ENCODE measurements at places on chromosomes 5 and 9.

DNA sequence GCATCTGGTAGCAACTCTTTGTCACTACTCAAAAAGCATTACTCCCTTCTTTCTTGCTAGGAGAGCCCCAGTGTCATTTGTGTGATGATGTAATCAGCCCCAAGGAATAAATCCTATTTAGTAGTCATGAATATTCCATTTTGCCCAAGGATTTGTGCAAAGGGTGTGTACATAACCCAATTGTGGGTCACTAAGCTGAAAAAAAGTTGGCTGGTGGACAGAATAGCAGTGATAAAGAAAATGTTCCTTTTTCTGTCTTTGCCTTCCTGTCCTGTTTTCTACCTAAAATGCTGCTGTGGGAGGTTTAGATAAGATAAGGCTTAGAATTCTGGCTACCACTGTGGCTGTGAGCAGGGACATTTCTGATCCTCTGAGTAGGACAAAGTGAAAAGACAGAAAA, 223.1 kb upstream of the ITGA1 start:
- DNase-seq, result no peak

DNA sequence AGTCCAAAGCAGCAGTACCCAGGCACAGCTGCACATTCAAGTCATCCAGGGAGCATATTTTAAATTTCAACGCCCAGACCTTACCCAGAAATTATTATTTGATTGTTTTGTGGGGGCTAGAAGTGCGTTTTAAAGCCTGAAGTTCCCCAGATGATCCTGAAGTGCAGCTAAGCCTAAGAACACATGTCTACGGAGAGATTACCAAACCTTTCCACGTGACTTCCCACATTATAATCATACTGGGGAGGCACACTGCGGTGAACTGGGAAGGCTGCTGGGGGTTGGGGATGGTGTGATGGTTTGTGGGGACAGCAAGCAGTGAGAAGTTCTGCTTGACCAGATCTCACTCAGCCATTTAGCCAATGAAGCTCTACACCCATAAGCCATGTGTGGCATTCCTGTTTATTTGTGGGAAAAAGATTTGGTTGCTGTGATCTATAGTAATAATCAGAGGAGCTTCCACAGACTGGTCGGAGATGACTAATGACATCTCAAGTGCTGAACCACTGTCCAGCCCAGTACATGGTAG, 93.4 kb upstream of the CDH6 start:
- no peak for DNase-seq

- DNase-seq, result no peak
Observed at GRCh38 chr5:56306433-56307150, 73.5 kb upstream of the ANKRD55 start.

- no peak for DNase-seq
Observed at GRCh38 chr9:130570208-130570607, 9.2 kb upstream of the FUBP3 start.

DNA sequence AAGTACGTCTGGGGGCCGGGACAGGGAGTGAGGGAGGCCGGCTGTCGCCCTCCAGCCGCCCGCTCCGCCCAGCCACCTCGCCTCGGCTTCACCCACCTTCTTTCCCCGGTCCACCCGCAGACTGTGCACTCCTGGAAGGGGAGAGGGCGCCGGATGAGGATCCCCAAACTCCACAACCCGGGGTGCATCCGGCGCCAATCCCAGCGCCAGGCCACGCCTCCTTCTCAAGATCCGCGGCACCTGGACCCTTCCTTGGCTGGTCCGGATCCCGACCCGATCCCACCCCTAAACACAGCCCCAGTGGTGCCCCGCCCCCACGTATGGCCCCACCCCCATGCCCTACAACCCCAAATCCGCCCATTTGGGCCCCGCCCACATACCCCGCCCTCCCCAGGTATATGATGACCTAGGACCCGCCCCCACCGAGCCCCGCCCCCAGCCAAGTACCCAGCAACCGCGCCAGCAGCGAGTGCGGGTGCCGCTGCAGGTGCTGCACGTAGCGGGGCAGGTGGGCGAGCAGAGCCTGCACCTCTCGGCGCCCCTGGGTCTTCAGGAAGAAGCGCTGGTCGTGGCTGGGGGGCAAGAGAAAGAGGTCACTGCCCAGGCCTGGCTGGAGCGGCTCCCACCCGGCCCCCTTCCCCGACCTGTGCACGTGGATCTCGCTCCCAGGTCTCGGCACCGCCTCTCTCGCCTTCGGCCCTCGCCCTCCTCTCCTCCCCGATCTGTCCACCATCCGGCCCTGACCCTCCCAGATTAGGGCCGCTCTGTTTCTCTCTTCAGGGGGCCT, 3.2 kb downstream of the PIP5KL1 start:
- peak; percentile 9 for DNase-seq

GRCh38 chr5:159814805-159815585, 101.3 kb upstream of the ADRA1B start:
- no peak for DNase-seq

DNA sequence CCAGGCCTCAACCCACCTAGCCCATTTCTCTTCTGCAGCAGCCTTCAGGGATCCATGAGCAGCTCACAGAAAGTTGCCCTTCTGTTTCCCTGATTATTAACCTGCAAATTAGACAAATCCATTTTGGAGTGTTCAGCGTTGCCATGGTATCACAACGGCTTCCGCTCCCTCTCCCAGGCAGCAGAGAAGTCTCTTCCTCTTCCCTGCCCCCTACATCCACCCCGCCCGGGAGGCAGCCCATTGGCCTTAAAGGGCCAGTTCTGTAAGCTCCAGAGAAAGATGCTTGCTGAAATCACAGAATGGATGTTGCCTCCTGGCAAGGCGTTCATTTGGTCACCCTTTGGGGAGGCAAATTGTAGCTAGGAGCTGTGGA, 47.7 kb upstream of the BOD1 start:
- no peak for DNase-seq

GRCh38 chr5:170693701-170694100, 89.8 kb upstream of the GABRP start:
- no peak for DNase-seq

DNA sequence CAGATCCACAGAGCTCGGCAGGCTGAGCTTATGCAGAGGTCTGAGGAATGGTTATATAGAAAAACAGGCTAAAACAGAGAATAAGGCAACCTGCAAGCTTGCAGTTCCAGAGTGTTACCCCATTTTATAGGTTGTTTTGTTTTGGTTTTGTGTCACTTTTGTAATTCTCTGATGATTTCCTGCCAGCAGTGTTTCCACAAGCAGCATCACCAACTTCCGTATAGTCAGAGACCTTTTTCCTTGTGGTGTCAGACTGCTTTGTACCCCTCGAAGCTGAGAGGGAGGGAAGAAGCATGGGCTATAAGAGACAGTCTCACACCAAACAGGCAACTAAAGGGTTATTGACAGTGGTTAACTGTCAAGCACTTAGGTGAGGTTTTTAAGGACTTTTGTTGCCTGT, 61.8 kb downstream of the TLE4 start:
- no peak for DNase-seq

GRCh38 chr5:139640421-139641115, 7.6 kb upstream of the CXXC5 start:
- DNase-seq, result no peak
